ENCODE measurements at places on chromosomes 6 and 20.

DNA sequence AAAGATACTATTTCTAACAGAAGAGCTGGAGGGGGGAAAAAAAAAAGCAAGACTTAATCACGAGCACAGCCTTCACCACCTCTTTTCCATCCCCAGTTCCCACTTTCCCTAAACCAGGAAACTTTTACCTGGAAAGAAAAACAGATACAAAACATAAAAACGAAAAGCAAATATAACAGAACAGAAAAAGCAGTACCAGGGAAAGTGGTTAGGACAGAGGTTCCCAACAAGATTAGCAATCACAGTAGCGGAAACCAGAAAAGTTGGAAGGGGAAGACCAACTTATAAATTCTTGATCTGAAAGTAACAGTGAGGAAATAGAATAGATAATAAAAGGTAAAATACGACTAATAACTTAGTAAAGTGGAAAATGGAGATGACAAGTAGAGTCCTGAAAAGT is 1.2 kb downstream of the DDX39B start:
- no peak for DNase-seq

DNA sequence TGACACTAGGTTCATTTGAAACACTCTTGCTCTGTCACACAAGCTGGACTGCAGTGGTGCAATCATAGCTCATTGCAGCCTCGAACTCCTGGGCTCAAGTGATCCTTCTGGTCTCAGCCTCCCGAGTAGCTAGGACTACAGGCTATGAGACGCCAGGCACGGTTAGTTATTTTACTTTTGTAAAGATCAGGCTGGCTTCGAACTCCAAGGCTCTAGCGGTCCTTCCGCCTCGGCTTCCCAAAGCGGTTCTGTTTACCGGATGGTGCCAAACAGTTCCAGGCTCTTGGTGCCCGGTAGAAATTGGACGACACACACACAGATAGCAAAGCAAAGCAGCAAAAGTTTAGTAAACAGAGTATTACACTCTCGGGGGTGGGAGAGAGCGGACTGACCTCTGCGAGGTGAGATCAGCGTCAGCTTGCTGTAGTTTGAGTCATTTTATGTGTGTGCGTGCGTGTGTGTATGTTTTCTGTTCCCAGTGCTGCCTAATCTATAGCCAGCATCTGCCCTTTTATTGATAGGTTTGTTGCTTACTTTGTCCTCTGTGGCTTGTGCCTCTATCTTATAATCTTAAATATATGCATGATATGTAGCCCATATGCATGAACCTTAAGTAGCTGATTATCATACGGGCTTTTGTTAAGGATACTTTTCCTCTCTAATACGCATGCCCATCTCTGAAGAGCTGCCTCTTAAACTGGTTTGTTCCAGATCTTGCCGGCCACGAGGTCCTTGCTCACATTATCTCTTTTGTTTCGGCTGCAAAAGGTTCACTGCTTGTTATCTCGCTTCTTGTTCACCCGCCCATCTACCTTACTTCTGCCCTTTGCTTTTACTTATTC is 75.2 kb downstream of the OR2B2 start:
- DNase-seq, result peak; percentile 44

- DNase-seq, result no peak
Observed at GRCh38 chr6:160692369-160692959, 9.6 kb upstream of the PLG start.

DNA sequence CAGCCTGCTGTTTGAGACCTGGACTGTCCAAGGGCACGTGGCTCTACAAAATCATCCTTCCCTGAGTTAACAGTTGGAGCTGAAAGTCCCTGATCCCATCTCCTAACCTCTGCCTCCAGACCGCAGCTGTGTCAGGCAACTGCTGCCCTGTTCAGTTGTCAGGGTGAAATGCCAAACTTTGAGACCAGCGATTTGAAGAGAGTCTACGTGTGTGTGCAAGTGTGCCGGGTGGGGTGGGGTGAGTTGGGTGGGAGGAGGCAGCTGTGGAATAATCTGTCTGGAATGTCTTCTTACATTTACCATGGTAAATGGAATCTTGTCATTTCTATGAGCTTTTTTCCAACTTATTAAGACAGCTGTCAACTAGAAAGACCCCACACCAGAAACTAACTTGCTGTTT is 81.0 kb upstream of the FAM8A1 start:
- DNase-seq, result no peak

DNA sequence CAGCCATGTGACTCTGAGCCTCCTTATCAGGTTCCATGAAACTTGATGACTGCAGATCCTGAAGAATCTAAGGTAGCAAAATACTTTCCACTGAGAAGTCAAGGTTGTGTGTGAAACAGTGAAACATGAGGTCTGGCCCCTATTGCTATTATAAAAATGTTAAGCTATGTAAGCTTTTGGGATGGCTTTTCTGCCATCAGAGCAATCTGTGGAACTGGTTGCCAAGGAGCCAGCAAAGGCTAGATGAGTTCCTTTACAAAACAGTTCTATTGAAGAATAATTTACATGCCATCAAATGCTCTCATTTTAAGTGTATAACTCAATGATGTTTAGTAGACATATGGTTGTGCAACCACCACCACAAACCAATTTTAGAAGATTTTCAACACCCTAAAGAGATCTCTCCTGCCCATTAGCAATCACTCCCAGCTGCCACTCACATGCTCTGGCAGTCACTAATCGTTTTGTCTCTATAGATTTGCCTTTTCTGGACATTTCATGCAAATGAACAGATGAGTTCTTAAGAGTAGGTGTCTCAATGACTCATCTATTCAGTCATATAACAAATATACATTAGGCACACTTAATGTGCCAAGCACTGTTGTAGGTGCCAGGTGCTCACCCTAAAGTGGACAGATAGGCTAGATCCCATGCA is 19.9 kb upstream of the MEP1A start:
- no peak for DNase-seq

DNA sequence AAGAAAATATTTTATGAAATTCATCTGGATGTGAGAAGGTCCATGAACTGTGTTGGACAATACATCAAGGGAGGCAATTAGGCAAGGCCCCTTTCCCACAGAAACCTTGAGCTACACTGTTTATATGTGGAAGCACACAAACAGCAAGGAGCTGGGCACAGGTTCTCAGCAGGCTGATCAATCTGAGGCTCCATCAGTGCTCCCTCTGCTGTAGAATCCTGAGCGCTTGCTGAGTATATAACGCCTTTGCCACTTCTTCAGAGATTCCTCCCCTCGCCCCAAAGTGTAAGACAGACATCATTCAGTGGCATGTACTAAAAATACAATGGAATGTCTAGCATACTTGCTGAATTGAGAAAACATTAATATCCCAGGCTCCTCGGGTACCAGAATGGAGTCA is 146.9 kb downstream of the PRKN start:
- DNase-seq, result no peak

- DNase-seq, result no peak
Observed at GRCh38 chr20:36408219-36408618, 102.1 kb downstream of the DLGAP4 start.

- DNase-seq, result no peak
Observed at GRCh38 chr6:56547687-56548086, 95.0 kb downstream of the DST start.

GRCh38 chr6:2157441-2158127 is 87.8 kb downstream of the GMDS start:
- DNase-seq, result no peak

DNA sequence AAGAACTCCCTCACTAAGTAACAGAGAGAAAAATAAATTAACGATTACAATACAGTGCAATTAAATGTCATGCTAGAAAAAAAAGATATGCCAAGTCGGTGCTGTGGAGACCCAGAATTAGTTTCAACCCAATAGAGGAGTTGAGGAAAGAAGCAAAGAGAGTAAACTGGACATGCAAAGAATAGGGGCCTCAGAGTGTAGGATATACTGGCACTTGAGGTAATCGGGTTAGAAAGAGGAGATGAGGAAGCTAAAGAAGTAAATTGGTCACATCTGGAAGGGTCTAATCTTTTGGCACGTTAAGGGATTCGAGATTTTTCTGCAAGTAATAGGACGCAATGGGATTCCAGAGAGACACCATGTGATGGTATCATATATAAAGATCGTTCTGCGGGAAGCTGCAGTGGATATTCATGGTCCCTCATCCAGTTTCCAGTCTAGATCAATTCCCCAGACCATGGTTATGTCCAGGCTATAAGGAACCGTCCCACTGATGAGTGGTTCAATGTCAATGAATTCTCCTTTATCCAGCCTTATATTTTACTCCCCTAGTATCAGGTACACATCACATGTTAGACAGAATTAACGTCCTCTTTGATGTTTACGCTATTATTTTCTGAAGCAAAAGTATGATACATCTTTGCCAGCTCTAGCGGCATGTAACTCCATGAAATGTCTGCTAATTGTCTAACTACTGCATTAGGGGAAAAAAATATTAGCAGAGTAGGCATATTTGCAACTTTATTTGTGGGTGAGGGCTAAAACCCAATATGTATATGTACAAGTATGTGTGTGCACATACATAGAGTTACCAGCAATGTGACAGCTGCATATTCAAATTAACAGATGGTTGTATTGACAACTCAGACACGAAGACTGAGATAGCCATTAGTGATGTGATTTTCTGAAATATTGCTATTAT is 1.1 kb upstream of the TBC1D32 start:
- no peak for DNase-seq

DNA sequence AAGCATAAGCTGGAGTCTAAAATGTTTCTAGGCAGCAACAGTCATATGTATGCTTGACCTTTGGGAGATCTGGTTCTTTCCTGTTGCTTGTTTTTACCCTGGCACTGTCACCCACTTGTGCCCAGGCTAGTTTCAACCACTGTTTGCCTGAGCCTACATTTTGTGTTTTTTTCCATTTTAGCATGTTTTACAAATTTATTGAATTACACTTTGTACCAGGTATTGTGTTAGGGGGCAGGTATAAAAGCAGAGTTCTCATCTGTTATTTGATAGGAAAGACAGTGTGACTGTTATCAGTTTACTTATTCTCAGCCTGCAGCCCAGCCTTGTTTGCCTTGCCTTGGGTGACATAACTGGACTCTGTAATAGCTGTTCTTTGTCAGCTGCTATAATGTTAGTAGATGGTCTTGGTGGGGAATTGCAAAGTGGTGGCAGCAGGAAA is 147.0 kb downstream of the CDKAL1 start:
- no peak for DNase-seq

GRCh38 chr20:17403461-17403860 is 127.7 kb downstream of the BFSP1 start:
- DNase-seq, result no peak

DNA sequence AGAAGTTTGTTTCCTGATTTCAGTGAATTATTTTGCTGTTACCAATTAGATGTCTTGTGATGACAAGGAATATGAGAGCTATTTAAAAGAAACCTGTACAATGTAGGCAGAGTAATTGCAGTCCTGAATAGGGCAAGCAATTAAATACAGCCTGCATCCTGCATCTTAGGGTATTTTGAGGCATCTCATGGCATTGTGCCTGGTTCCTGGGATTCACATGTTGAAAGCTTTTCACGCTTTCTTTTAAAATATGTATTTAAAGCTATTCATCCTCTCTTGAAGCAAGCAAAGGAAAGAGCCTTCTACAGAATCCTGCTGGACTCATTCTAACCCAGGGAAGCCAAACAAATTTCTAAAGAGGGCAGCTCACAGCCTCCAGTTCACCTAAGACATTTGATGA is 4.7 kb upstream of the RRAGD start:
- no peak for DNase-seq

DNA sequence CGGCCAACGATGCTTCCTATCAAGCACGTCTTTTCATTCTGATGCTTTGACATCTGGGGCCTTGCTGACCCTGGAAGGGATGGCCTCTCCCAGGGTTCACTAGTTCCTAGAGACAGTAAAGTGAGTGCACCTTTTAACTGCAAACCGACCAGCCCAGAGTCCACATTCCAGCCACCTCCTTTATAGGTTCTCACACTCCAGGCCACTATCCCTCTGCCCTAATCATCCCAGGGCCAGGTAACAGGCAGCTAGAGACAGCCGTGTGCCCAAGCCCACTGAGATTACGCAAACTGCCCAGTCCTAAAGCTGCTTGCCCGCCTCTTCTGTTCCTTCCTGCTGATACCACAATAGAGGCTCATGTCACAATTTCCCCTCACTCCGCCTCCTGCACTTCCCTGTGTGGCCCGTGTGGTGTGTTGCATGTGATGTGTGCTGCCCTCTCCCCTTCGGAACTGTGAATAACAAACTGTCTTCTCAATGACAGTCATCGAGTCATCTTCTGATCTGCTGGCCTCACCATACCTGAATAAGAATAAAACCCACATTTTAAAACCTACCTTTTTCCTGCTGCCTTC is 123.7 kb upstream of the EXOC2 start:
- no peak for DNase-seq

GRCh38 chr20:40978761-40979160 is 49.9 kb upstream of the TOP1 start:
- DNase-seq, result no peak

- no peak for DNase-seq
Observed at GRCh38 chr20:50409495-50409894, 100.7 kb upstream of the PTPN1 start.

DNA sequence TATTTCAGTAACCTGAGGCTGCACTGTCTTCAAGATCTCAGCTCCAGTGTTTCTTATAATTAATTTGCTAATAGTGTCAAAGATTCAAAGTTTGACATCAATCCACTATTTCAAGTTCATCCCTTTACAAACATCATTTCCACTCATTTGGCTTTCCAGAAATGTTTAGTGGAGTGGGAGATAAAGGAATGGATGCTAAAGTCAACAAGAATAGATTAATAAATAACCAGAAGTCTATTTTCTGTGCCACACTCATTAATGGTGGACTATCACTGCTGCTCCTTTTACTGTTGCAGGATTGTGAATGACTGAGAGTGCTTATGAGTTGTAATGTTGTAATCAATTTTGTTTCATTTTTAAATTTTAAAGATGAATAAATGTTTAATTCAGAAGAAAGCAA is 28.4 kb upstream of the EPM2A start:
- no peak for DNase-seq

GRCh38 chr6:85464722-85465150 is 14.9 kb downstream of the NT5E start:
- DNase-seq, result no peak

GRCh38 chr20:37274851-37275524 is 13.4 kb upstream of the GHRH start:
- no peak for DNase-seq

DNA sequence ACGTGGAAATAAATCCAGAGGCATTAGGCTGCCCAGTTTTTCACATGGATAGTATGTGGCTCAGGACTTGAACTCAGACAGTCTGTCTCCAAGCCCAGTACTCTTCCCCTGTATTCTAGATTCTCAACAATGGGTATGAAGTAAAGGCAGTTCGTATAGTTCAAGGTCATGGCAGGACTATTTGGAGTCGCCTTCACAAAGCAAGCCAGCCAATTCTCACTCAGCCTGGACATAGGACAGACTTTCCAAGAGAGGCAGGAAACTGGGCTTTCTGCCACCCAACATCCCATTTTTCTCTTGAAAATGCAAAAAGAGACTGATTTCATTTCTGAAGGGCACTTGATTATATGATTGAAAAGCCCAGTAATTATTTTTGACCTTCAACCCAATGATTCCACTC is 111.0 kb downstream of the EDN1 start:
- DNase-seq, result no peak
